ENCODE measurements at places on chromosomes 3 and 15. TPM values are rescaled to one million over a fixed set of nuclear protein-coding genes. Genes with fewer than 3 reads are reported as not detected.

GALNT15 gene
- polyA plus RNA-seq, result 4.7 TPM

NANOGP8 gene
- polyA plus RNA-seq, result not detected

RARB gene
- 15.2 TPM for polyA plus RNA-seq

NR2E3 gene
- polyA plus RNA-seq, result 0.18 TPM

TGM5 gene
- polyA plus RNA-seq, result not detected

TASOR gene
- polyA plus RNA-seq, result 15.3 TPM

REC114 gene
- not detected for polyA plus RNA-seq

RLBP1 gene
- not detected for polyA plus RNA-seq

ALDH1L1 gene
- not detected for polyA plus RNA-seq

C2CD4A gene
- polyA plus RNA-seq, result not detected

GOLGA8G gene
- polyA plus RNA-seq, result not detected

PSMA4 gene
- 251 TPM for polyA plus RNA-seq

RAD51 gene
- polyA plus RNA-seq, result 6.6 TPM

MOBP gene
- not detected for polyA plus RNA-seq

SHQ1 gene
- polyA plus RNA-seq, result 11.7 TPM

ITPKA gene
- polyA plus RNA-seq, result 2.2 TPM

TMEM207 gene
- not detected for polyA plus RNA-seq

MNS1 gene
- 0.42 TPM for polyA plus RNA-seq

FAM81A gene
- 1.1 TPM for polyA plus RNA-seq

IGF2BP2 gene
- 5.4 TPM for polyA plus RNA-seq

DAZL gene
- polyA plus RNA-seq, result not detected

PEX5L gene
- not detected for polyA plus RNA-seq

SMCO1 gene
- polyA plus RNA-seq, result not detected

FSIP1 gene
- 0.43 TPM for polyA plus RNA-seq

NRG4 gene
- polyA plus RNA-seq, result not detected

ASB14 gene
- not detected for polyA plus RNA-seq

ISG20 gene
- 2.0 TPM for polyA plus RNA-seq

CFAP20DC gene
- polyA plus RNA-seq, result 1.8 TPM

SH2D7 gene
- polyA plus RNA-seq, result not detected

LTK gene
- 0.06 TPM for polyA plus RNA-seq

GDPGP1 gene
- polyA plus RNA-seq, result 2.2 TPM

CLRN1 gene
- not detected for polyA plus RNA-seq

GNAT1 gene
- polyA plus RNA-seq, result not detected

CLDN18 gene
- not detected for polyA plus RNA-seq

TRPM7 gene
- polyA plus RNA-seq, result 5.1 TPM

PGBD4 gene
- 1.3 TPM for polyA plus RNA-seq

STXBP5L gene
- polyA plus RNA-seq, result 0.03 TPM

TMEM212 gene
- not detected for polyA plus RNA-seq

SLC12A1 gene
- polyA plus RNA-seq, result not detected

All from SK-N-SH (cell line).